ENCODE measurements at places on chromosomes 6 and 20.

- no peak for DNase-seq
Observed at GRCh38 chr20:4697831-4698221, 23.9 kb upstream of the PRND start.

- no peak for DNase-seq
Observed at GRCh38 chr6:139982195-139982594, 607.7 kb upstream of the CITED2 start.

GRCh38 chr6:56714273-56714672 lies 71.6 kb upstream of the DST start:
- DNase-seq, result no peak

DNA sequence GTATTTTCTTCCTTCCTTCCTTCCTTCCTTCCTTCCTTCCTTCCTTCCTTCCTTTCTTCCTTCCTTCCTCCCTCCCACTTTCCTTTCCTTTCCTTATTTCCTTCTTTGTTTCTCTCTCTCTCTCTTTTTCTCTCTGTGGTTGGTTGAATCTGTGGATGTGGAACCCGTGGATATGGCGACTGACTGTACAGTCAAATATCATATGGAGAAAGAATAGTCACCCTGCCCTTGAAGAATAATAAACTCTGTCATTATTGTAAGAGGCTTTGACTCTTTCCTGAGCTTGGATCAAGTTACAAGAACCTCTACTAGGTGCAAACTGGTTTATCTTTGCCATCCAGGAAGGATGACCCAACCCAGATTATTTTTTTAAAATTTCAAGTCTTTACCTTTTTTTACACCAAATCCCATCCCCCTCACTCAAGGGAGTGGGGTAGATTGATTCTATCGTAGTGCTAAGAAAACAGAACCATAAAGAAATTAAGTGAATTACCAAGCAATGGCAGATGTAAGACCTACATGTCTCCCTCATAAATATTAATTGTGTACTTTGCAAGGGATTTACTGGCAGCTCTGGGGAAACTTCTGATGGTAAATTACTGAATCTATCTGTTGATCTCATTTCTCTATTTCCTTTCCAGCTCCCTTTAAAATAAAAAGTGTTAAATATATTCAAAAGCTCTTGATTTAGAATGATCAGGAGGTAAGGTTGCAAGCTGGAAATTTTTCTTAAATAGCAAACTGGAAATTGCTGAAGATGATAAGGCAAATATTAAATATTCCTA lies 667.5 kb downstream of the UTRN start:
- no peak for DNase-seq

DNA sequence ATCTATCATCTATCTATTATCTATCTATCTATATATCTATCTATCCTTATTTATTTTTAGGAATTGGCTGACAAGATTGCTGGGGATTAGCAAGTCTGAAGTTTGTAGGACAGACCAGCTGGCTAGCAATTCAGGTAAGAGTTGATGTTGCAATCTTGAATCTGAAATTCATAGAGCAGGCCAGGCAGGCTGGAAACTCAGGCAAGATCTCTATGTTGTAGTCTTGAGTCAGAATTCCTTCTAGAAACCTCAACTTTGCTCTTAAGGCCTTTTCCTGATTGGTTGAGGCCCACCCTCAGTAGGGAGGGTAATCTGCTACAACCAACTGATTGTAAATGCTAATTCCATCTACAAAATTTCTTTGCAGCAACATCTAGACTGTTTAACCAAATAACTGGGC lies 19.2 kb downstream of the MAPK13 start:
- DNase-seq, result no peak

- no peak for DNase-seq
Observed at GRCh38 chr20:59613861-59614260, 9.5 kb downstream of the PHACTR3 start.

All from activated effector memory CD4-positive, alpha-beta T cell treated with Interleukin-2 at 50 U/mL for 16 hours (primary cell).